ENCODE measurements at places on chromosomes 3 and 15.

- no peak for DNase-seq
Observed at GRCh38 chr15:31498756-31499155, 172.1 kb downstream of the KLF13 start.

DNA sequence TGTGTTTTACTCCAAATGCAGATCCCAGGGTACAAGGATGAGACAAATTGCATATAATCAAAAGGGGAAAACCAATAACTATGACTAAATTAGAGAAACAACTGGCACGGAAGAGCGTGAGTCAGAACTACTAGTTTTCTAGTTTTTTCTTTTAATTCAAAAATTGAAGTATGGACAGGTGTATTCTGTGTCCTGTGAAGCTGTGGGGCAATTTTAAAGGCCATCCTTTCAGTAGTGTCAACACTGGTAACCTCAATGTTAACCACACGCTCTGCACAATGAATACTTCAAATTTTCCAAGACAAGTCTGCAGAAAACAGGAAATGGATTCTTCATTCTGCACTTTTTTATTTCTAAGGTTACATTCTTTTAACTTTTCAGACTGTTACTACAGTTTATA, 32.5 kb upstream of the GOLGA8A start:
- no peak for DNase-seq

DNA sequence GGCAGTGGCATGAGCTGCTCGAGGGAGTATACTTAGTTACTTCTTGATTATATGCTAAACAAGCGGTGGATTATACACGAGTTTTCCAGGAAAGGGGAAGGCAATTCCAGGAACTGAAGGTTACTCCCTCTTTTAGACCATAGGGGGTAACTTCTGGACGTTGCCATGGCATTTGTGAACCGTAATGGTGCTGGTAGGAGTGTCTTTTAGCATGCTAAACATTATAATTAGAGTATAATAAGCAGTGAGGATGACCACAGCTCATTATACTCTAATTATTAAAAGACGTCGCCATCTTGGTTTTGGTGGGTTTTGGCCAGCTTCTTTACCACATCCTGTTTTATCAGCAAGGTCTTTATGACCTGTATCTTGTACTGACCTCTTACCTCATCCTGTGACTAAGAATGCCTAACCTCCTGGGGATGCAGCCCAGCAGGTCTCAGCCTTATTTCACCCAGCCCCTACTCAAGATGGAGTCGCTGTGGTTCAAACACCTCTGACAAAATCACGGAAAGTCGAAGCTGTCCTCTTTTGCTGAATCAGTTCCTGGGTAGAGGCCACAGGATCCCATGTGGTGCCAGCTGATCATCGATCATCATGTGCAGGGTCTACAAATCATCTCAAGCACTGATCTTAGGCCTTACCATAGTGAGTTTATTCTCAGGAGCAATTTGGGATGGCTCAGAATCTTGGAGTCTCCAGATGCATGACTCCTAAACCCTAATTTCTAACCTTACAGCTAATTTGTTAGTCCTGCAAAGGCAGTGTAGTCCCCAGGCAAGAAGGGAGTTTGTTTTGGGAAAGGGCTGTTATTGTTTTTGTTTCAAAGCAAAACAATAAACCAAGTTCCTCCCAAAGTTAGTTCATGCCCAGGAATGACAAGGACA, 149.1 kb downstream of the TJP1 start:
- no peak for DNase-seq

GRCh38 chr3:17955411-17955810, 213.0 kb upstream of the TBC1D5 start:
- DNase-seq = no peak

GRCh38 chr3:140093742-140094141, 158.8 kb downstream of the CLSTN2 start:
- DNase-seq = no peak

DNA sequence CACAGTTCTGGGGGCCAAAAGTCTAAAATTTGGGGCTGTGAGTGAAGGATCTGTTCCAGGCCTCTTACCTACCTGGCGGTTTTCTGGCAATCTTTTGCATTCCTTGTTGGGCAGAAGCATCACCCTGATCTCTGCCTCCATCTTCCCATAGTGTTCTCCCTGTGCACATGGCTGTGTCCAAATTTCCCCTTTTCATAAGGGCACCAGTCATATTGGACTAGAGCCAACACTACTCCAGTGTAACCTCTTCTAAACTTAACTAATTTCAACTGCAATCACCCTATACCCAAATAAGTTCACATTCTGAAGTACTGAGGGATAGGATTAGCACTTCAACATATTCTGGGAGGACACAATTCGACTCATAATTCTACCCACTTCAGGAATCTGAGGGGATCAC, 85.0 kb downstream of the CCNL1 start:
- no peak for DNase-seq

DNA sequence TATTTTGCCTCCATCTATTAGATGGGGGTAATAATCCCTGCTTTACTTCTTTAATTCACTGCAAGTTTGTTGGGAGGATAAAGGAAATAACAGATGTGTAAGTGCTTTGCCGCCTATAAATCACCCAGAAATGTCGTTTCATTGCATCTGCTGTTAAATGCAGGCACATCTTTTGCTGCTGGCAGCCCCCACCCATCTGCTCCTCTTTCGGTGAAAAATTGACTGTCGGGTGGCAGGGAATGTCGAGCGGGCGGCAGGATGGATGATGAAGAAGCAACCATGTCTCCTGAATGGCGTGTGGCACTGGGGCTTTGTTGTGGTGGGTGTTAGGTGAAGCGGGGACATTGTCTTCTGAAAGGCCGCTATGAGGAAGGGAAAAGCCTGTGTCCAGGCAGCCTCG, 543 bp upstream of the REC114 start:
- no peak for DNase-seq

DNA sequence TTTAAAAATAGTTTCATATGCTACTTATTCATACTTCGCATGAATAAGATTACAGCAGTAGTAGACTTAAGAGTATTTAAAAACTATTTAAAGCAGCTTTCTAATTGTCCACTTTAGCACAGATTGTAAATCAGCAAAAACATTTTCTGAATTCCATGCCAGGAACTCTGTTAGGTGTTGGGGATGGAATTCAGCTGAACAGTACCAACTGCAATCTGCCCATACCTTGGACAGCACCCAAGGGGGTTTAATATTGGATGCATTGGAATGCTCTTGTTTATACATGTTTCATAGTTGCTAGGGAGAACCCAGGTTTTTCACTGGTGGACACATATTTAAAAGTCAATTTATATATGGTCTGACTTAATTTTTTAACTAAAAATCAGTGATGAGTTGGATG, 74.8 kb downstream of the PPM1L start:
- no peak for DNase-seq

DNA sequence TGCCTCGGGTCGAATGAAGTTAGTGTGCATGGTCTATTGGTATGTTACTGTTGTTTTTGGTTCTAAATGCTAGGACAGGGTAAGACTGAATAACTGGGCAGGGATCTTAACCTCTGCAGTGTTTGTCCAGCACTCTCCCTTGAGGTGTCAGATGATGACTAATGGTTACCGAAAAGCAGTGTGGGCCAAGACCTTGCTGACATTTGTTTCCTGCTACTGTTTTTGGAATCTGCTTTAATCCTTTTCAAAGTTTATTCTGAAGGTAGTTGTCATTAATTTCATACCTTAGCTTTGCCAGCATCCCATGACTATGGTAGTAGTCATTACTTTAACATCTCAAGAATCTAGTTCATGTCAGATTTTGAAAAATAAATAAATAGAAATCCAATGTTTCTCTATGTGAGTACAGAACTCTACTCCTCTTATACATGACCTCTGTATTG, 117.0 kb downstream of the P3H2 start:
- no peak for DNase-seq

DNA sequence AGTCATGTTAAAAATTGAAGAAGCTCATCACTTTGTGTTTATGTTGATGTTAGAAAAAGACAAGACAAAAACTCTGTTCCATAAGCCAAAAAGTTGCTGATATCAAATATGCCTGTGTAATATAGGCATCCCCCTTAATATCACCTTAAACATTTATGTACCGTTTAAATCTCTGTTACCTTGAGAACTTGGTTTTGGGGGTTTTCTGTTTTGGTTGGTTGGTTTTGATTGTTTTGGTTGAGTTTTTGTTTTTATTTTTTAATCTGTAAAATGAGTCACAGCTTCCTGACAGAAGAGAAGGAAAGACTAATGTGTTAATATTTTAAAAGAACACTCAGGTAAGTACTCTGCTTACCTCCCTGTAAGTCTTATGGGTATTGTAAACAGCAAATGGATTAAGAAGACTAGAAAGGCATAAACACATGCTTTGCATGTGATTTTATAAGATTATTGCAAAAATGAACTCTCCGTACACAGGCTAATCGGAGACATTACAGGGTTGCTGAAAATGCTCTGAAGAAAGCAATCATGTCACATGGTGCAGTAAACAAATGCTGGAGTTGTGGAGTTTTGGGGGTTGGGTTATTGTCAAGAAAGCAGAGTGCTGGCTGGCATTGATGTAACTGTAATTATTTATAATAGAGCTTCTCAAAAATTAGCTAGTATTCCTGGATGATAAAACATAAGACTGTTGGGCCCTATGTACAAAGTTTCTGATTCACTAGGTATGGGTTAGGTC, 69.5 kb upstream of the MBNL1 start:
- DNase-seq = no peak

GRCh38 chr3:103308921-103309320, 874.1 kb downstream of the ZPLD1 start:
- no peak for DNase-seq

- DNase-seq = no peak
Observed at GRCh38 chr3:184949251-184949965, 137.4 kb downstream of the VPS8 start.
